Central memory CD8-positive, alpha-beta T cell (primary cell): ENCODE measurements at places on chromosomes 1 and 21.

DNA sequence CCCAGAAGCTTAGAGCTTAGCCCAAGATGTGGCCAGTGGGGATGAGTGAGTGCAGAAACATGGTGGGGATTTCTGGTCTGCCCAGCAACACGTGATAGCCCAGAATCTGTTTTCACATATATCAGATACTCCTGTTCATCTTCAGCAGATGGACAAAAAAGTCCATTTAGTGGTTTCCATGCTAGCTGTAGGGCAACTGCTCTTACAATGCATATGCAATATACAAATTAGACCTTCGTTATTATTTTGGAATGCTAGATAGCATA, 96.9 kb upstream of the SGIP1 start:
- no peaks in the 10 kb centered on the region for H3K27me3 ChIP-seq
- no peak overlapping the region for H3K27ac ChIP-seq
- H3K36me3 ChIP-seq: no peaks in the 10 kb centered on the region
- H3K4me1 ChIP-seq: peaks cover 16% of the 10 kb centered on the region
- no peak for DNase-seq

DNA sequence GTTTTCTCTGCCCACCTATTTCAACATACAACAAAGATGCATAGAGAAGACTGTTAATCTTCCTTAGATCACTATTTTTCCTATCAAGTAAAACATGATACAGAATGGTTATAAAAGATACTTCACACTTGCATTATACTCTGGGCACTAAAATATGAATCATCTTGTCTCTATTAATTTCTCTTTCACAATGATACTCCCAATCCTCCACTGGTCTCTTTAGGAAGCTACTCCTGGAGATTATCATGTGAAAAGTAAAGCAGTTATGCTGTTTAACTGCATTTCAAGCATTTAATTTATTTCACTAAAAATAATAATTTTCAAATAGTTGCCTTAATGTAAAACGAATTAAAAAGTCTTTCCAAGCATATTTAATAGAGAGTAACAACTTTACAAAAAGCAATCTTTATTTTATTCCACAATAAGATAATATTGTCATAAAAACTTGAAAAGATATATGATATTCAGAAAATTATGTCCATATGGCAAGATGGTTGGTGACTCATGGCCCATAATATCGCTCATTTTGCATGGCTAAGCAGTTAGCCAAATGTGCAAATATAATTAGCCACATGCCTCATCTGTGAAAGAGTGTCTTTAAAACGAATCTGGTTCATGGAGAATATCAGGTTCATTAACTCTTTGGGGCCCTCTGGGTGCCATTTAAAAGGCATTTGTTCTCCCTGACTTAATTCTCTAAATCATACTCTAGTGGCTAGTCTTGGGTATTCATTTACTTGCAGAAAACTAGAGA, 1569.0 kb upstream of the B3GALT2 start:
- H3K36me3 ChIP-seq: no peaks in the 10 kb centered on the region
- H3K27ac ChIP-seq: no peak overlapping the region
- no peak overlapping the region for H3K4me3 ChIP-seq
- DNase-seq: no peak

DNA sequence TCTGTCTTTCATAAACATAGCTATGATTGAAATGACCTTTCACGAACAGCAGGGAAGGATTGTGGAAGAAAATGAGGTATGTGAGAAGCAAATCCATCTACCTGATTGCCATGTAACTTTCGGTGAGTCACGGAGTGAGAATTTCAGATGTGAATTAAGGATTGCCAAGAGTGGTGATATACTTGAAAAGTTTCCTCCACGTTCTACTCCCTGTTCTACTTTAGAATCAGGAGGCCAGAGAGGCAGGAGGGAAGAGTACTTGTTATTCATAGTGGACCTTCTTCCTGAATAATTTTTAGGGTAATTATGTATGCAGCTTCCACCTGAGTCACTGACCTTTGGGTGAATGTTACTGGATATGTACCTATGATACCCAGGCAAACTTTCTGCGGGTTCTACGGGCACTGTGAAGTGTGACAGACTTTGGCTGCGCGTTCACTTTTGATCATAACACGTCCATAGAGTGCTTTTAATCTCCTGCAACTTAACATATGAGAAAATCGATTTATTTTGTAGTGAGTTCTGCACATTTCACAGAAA, 2.6 kb upstream of the KCNE1 start:
- H3K4me1 ChIP-seq: peaks cover 11% of the 10 kb centered on the region
- H3K36me3 ChIP-seq: peaks cover 5% of the 10 kb centered on the region
- H3K27ac ChIP-seq: no peak overlapping the region
- H3K4me3 ChIP-seq: no peak overlapping the region
- DNase-seq: no peak
- no peaks in the 10 kb centered on the region for H3K27me3 ChIP-seq

- no peak overlapping the region for H3K4me3 ChIP-seq
- H3K4me1 ChIP-seq: no peaks in the 10 kb centered on the region
- no peaks in the 10 kb centered on the region for H3K27me3 ChIP-seq
Observed at GRCh38 chr1:86104606-86105532, 51.7 kb downstream of the COL24A1 start.

DNA sequence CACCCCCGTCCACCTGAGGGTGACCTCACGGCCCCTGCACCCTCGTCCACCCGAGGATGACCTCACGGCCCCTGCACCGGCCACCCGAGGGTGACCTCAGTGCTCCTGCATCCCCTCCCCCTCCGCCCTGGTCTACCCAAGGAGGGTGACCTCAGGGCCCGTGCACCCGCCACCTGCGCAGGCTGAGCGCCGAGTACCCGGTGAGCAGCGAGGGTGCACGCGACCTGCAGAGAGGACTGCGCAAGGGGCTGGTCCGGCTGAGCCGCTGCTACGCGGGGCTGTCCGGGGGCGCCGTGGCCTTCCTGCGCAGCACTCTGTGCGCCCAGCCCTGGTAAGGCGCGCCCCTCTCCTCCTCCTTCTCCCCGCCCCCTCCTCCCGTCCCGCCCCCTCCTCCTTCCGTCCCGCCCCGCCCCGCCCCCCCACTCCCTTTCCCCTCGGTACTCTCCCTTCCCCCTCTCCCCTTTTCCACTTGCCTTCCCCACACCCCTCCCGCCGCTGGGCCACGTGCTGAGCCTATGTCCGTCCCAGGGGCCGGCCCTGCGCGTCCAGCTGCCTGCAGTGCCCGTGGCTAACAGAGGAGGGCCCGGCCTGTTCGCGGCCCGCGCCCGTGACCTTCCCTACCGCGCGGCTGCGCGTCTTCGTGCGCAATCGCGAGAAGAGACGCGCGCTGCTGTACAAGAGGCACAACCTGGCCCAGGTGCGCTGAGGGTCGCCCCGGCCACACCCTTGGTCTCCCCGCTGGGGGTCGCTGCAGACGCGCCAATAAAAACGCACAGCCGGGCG, 28.4 kb downstream of the TRIM11 start:
- DNase-seq: no peak
- H3K36me3 ChIP-seq: peaks cover 3% of the 10 kb centered on the region
- H3K27me3 ChIP-seq: peaks cover 24% of the 10 kb centered on the region
- peaks cover 8% of the 10 kb centered on the region for H3K4me1 ChIP-seq

DNA sequence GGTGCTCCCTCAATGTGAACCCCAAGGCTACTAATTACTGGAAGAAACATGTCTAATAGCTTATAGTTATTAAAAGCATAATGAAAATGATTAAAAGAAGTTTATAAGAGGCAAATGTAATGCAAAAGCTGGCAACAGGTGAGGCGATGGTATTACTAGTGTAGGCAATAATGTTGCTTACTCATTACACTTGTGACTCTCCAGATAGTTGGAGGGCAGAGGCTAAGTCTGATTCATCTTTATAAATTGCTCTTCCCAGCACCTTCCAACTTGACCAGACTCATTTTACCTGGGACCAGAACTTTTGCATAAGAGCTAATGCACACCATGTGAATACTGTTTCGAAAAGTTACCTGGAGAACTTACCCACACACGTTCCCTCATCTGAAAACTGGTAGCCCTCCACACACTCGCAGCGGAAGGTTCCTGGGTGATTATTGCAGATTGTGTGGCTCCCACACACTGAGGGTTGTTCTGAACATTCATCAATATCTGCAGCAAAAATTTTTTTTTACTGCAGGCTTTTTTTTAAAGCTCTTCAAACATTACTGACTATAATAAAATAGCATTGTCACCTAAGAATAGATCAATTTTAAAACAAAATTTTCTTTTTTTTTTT, 48.0 kb downstream of the NID1 start:
- no peaks in the 10 kb centered on the region for H3K4me1 ChIP-seq
- no peak overlapping the region for H3K27ac ChIP-seq
- no peaks in the 10 kb centered on the region for H3K36me3 ChIP-seq
- no peak for DNase-seq
- no peaks in the 10 kb centered on the region for H3K27me3 ChIP-seq

DNA sequence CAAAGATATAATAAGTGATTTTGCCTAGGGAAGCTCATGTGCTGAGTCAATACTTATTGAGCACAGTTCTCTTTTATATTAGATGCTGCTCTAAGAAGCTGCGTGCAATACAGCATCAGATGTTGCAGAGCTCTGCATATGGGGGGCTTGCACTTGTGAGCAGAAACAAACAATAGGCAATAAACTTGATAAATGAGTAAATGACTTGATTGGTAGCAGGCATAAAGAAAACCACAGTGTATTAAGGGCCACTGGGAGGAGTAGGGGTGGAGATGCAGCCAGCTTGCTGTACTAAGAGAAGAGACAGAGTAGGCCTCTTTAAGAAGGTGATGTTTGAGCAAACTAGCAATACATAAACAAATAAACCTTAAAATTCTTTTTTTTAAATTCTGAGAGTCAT, 598.5 kb upstream of the ADAMTS5 start:
- no peak for DNase-seq
- no peaks in the 10 kb centered on the region for H3K36me3 ChIP-seq
- H3K4me3 ChIP-seq: no peak overlapping the region
- no peak overlapping the region for H3K27ac ChIP-seq
- no peaks in the 10 kb centered on the region for H3K27me3 ChIP-seq

DNA sequence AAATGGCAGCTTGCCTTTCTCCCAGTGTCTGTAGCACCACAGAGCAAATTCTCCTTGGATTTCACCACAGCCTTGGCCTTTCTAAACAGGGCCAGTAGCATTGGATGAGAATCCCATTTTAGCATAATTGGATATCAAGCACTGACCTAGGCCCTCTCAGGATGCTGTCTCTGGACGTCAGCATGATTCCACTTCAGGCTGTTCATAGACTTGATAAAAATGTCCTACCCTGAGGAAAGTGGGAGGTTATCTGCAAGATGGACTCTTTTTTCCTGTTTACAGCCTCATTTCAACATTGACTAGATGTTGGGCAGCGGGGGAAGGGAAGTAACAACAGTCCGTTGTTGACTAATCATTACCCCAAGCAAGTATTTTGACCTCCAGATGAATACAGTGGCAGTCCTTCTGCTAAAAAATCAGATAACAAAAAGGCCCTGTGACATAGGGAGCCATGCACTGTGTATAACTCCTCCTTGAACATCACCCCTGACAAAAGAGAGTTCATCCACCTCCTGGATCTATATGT, 5.2 kb downstream of the NPL start:
- H3K36me3 ChIP-seq: no peaks in the 10 kb centered on the region
- no peaks in the 10 kb centered on the region for H3K27me3 ChIP-seq
- H3K4me3 ChIP-seq: no peak overlapping the region
- no peaks in the 10 kb centered on the region for H3K4me1 ChIP-seq
- DNase-seq: no peak
- no peak overlapping the region for H3K27ac ChIP-seq

- H3K4me1 ChIP-seq: no peaks in the 10 kb centered on the region
- H3K27ac ChIP-seq: no peak overlapping the region
- no peak overlapping the region for H3K4me3 ChIP-seq
- no peaks in the 10 kb centered on the region for H3K36me3 ChIP-seq
- H3K27me3 ChIP-seq: no peaks in the 10 kb centered on the region
Observed at GRCh38 chr1:97114842-97115241, 393.3 kb downstream of the PTBP2 start.

DNA sequence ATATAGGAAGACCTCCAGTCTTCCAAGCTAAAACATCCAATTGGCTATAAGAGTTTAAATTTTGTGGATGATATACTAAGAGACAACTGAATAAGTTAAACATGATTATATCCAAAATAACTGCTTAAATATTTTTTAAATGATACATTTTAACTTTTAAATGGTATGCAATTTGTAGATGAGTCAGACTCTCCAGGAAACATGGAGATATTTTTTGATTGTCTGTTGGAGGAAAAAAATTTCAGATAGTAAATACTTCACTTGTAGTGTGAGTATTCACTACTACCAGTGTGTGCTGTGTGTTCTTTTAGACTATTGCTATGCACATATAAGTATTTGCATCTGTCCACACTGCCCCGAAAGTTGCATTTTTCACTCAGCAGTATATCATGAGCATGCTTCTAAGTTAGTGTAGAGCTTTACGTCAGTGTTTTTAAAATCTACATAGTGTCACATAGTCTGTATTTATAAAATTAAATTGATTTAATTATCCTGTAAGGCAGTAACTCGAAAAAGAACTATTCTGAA, 91.1 kb downstream of the USP25 start:
- no peak overlapping the region for H3K27ac ChIP-seq
- DNase-seq: no peak
- peaks cover 34% of the 10 kb centered on the region for H3K4me1 ChIP-seq
- H3K36me3 ChIP-seq: peaks cover 6% of the 10 kb centered on the region

- no peak overlapping the region for H3K4me3 ChIP-seq
- no peaks in the 10 kb centered on the region for H3K27me3 ChIP-seq
- peaks cover 25% of the 10 kb centered on the region for H3K4me1 ChIP-seq
- DNase-seq: no peak
Observed at GRCh38 chr1:39001516-39002421, 10.7 kb downstream of the AKIRIN1 start.

DNA sequence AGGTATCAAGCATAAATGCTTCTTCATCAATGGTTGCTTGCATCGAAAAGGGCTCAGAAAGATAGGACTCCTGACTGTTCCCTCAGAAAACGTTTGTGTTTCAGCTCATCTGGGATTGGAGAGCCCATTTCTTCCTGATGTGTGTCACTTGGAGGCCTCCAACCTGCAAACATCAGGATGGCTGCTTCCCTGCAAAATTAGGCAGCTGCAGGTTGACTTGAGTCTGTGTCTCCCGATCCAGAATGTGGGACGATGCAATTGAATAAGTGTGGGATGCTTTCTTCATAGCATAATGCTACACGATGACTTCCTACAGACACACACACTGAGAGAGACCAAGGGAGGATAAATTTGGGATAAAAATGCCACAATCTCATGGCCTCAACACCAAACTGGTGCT, 42.2 kb downstream of the OLIG1 start:
- H3K27ac ChIP-seq: no peak overlapping the region
- H3K4me1 ChIP-seq: peaks cover 10% of the 10 kb centered on the region
- H3K27me3 ChIP-seq: peaks cover 77% of the 10 kb centered on the region

- no peak for DNase-seq
- no peak overlapping the region for H3K27ac ChIP-seq
- H3K4me1 ChIP-seq: no peaks in the 10 kb centered on the region
- no peak overlapping the region for H3K4me3 ChIP-seq
- no peaks in the 10 kb centered on the region for H3K27me3 ChIP-seq
- no peaks in the 10 kb centered on the region for H3K36me3 ChIP-seq
Observed at GRCh38 chr1:194698908-194699318, 1512.5 kb upstream of the B3GALT2 start.

GRCh38 chr21:31558962-31559367, 100.5 kb upstream of the SOD1 start:
- peaks cover 22% of the 10 kb centered on the region for H3K4me1 ChIP-seq
- H3K4me3 ChIP-seq: peak overlapping the region; percentile 87
- H3K36me3 ChIP-seq: peaks cover 2% of the 10 kb centered on the region
- DNase-seq: peak; percentile 65
- H3K27me3 ChIP-seq: peaks cover 52% of the 10 kb centered on the region
- no peak overlapping the region for H3K27ac ChIP-seq
